SK-MEL-5 (cell line): ENCODE measurements at places on chromosomes 1 and 21.

GRCh38 chr21:32364387-32364786, 28.4 kb downstream of the URB1 start:
- no peak for DNase-seq

- DNase-seq = no peak
Measured at GRCh38 chr1:180249725-180250498, 19.8 kb downstream of the LHX4 start.

DNA sequence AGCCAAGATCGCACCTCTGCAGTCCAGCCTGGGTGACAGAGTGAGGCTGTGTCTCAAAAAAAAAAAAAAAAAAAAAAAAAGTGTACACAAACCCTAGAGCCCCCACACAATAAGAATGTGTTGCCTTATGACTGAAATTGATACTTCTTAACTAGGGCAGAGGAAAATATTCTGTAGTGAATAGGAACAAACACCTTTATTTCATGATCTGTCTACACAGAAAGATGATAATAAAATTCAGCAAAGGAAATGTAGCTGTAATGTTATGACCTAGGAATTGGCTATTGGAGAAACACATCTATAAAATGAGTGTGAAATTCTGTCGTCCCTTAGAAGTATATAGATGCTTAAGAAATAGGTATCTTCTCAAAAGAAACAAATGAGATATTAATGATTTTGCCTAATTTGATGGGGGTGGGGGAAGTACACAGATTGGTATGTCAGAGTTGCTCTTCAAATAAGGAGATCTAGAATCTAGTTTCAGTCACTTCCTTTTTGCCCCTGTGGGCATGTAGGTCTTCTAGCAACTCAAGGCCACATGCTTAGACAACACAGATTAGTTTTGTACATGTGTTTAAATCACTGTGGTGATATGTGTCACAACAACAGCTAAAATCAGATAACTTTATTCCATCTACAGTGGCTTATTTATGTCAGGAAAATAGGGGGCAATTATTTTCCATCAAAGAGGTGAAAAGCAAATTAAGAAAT, 10.7 kb upstream of the GPR25 start:
- no peak for DNase-seq

- DNase-seq = no peak
Measured at GRCh38 chr1:65991694-65992093, 199.0 kb downstream of the PDE4B start.

- DNase-seq = no peak
Measured at GRCh38 chr1:16075337-16076030, 2.0 kb upstream of the FAM131C start.
